DMS79 (cell line): ENCODE measurements at places on chromosomes 7 and 10.

DNA sequence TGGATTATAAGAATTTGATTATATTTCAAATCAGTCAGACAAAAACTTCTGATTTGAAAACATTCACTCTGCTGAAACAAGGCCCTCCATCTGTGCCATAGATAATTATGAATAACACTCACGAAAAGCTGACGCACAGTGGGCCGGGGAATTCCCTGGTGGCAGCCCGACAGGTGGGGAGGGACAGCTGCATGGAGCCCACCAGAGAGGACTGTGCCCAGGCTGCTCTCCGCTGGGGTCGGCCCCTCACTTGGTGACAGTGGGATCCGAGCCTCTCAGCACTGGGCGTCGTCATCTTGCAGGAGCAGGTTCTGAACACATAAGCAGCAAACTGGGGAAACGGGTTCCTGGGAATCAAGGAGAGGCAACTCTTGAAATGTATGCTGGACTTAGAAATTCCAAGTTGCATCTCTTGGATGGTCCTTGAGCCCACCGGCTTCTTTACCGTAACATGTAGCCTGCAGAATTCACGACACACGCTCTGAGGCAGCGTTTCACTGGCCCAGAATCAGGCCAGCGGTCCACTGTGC is 41.4 kb downstream of the AFAP1L2 start:
- no peak for DNase-seq

DNA sequence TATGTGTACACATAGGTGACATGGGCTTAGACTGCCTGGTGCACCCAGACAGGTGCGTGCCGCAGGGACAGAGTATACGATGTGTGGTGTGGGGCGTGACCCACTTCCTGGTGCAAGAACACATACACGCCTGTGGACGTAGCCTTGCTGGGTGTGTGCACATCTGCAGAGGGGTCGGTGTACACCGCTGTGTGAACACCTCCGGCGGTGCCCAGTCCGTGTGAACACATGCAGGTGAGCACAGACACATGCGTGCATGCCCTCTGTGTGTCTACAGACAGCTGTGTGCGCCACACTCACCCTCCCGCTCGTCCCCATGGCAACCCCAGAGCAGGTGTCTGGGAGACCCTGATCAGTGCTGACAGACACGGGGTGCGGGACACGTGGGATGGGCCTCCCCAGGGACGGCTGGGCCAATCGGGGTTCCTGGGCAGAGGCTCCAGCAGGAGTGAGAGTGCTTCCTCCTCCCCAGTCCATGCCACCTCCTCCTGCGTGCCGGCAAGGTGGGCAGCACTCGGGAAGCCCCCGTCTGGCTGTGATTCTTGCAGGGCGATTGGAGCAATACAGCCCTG is 23.4 kb downstream of the ELFN1 start:
- DNase-seq: peak; percentile 27

DNA sequence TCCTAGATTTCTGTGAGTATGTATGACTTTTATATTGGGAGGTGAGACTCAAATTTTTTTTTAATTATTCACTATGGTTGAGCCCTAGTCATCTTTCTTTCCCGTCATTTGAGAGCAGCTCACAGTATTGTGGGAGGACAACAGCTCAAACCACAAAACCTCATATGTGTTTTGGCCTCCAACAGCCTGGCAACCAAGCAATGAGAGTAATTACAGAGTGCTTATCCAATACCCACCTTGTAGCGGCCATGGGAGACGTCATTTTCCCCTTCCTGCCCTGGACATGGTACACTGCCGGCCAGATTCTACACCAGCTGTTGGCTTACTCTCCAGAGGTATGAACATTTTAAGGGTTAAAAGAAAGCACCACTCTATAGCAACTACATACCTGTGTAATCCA is 49.1 kb downstream of the DOCK4 start:
- no peak for DNase-seq

DNA sequence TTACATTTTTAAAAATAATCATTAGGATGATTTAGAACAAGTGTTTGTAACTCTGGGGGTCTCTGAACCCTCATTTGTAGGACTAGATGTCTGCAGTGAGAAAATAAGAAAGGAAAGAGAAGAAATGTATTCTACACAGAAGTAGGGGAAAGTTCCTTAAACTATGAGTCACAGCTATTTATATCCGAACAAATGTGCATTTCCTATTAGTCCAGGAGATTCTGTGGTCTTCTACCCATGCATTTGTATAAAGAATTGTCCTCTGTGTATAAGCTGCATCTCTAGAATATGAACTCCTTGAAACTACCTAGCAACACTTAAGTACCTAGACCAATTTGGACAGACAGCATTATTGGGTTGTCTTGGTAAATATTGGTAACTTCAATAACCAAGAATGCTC is 15.9 kb upstream of the CD36 start:
- no peak for DNase-seq

- DNase-seq: no peak
These were observed 44.8 kb downstream of the ADCYAP1R1 start for GRCh38 chr7:31096877-31097258.

GRCh38 chr7:122887198-122887597 is 938 bp upstream of the CADPS2 start:
- DNase-seq: no peak

DNA sequence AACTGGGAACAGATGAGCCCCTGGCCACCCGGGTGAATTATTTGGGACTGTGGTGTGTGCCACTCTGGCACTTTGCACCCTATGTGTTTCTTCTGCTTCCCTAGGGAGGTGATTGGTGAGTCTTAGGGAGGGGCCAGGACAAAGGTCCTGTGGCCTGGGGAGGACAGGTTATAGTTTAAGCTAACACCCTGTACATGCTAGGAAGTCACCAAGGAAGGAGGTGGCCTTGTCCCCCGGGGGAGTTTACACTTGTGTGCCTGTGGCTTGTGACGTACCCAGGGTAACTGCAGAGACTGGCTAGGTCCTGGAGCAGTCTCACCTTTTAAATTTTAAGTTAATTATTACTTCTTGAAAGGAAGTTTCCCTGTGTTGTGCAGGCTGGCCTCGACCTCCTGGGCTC is 196.2 kb downstream of the BAMBI start:
- DNase-seq: no peak

DNA sequence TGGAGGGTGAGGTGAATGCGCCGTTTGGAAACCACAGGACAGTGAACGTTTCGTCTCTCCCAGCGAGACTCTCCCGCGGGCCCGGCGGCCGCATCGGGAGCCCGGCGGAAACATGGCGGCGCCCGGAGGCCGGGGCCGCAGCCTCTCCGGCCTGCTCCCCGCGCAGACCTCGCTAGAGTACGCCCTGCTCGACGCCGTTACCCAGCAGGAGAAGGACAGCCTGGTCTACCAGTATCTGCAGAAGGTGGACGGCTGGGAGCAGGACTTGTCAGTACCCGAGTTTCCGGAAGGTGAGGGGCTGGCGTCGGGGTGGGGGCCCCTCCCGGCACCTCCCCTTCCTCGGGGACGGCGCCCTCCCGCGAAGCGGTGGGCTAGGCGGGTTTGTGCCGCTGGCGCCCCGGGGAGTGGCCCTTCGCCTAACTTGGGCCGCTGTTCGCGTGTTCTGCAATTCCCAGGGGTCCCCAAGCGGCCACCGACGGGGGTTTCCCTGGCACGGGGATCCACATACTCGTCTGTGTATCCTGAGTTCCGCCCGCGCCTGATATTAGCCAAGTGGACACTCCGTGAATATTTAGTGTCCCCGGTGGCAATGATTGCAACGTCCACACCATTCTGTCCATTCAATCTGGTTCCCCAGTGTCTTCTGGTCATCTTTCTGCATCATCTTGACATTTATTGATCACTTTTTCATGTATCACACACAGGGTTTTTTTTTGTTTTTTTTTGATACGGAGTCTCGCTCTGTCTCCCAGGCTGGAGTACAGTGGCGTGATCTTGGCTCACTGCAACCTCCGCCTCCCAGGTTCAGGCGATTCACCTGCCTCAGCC is 514 bp downstream of the NHLRC2 start:
- peak; percentile 1 for DNase-seq

GRCh38 chr7:78777829-78778228 is 675.6 kb downstream of the MAGI2 start:
- DNase-seq: no peak

DNA sequence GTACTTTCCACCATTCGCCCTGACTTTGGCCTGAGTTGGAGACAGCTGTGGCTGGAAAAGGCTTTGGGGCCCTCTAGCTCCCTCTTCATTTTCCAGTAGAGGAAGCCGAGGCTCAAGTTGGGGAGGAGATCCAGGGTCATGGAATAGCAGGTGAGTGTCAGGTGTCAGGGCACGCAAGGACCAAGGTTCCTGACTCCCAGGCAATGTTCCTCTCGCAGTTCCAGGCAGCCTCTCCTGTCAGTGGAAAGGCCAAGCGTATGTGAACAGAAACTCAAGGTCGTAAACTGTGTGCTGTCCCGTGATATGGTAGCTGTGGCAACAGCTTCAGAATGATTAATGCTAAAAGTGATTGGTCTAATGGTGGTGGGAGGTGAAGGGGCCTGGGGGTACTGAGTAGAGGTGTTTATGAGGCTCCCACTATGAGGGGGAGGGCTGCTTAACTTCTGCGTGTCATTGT is 13.2 kb downstream of the ADAMTS14 start:
- no peak for DNase-seq

GRCh38 chr7:102426268-102427018 is 6.9 kb upstream of the ORAI2 start:
- no peak for DNase-seq

DNA sequence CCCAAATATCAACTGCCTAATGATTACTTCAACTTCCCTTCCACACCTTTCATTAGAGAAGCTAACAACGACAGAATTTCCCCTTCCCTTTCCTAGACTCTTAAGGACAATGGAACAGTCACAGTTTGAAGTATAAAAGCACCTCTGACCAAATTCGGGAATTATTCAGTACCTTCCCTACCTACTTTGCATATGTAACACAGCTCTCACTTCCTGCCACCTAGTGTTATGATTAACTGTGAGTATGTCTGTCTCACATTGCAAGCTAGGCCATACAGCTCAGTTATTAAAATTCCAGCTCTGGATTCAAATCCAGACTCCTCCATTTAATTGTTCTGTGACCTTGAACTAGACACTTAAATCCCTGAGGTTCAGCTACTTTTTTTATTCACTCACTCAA is 44.8 kb upstream of the HPSE2 start:
- DNase-seq: no peak

- DNase-seq: no peak
These were observed 509.2 kb downstream of the TCERG1L start for GRCh38 chr10:130802301-130802700.

GRCh38 chr10:110036640-110037039 is 28.9 kb downstream of the ADD3 start:
- no peak for DNase-seq

DNA sequence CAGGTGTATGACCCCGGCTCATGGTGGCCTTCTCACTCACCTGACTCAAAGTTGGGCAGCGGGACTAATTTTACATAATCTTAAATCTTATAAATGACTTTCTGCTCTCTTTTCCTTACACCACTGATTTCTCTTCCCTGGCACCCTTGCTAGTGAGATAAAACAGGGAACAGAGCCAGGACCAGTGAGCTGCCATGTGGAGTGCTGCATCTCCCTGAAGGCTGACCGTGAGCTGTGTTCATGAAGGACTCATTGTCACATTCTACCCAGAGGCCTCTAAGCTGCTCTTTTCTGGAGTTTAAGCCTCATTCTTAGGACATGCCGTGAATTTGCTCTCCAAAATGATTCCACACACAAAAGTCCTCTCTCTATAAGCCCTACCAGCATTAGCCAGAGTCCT is 762.3 kb downstream of the AUTS2 start:
- no peak for DNase-seq

- no peak for DNase-seq
These were observed 180.5 kb downstream of the ZNF365 start for GRCh38 chr10:62554632-62555199.

DNA sequence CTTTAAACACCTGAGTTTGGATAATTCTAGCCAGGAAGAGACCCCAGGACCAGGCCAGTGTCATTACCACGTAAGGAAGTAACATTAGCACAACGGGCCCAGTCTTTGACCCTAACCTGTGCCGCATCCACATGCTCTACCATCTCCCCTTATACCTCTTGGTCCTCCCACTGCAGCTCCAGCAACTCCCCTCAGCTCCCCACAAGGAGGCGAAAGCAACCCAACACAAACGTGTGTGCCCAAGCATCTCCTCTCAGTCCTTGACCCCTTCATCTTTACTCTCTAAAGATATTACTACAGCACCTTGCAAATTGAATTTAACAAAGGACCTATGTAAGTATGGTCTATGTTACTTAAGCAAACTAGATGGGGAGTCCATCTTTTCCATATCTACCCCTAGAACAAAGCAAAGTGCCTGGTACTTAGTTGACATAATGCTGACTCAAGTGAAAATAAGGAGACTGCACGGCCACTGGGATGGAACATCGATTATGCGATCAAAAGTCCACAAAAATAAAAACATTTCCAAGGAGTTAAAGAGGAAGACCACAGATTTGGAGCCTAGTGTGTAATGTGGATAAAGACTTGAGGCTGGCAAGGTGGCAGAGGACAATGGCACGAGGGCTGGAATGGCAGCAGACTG is 147.7 kb downstream of the JAZF1 start:
- no peak for DNase-seq

DNA sequence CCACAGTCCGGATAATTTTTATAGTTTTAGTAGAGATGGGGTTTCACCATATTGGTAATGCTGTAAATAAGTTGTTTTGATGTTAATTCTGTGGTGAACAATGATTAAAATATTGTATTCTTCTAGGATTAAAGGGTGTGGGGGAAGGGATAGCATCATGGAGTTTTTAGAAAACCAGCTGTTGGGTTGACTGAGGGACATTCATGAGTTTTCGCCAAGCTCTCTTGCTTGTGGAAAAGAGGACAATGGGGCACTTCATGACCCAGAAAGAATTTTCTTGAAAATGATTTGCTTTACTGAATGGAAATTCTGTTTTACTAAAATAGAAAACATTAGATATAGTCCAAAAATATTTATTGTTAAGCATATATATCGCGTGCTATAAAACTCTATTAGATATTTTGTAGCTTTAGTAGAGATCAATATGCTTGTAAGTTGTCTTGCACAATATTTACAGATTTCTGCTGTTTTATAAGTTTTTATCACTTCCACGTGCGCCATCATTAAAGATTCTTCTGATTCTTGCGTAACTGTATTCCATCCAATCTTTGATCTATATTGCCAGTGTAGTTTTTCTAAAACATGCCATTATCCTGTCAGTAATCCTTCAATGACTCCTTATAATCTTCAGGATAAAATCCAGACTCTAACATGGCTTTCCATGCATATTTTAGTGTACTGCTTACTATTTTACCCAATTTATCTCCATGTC is 41.8 kb downstream of the LCOR start:
- DNase-seq: no peak

- no peak for DNase-seq
These were observed 403 bp upstream of the ENO4 start for GRCh38 chr10:116848944-116849247.

- peak; percentile 2 for DNase-seq
These were observed 156.0 kb downstream of the SEMA3D start for GRCh38 chr7:85030893-85031292.
